Activated T-cell treated with anti-CD3 and anti-CD28 coated beads for 1 hour (primary cell): ENCODE measurements at places on chromosomes 7 and 10.
A peak's percentile ranks its signal among the peaks of the same experiment; 100 is the strongest.

- no peak for DNase-seq
Observed at GRCh38 chr10:42926843-42927242, 144.2 kb downstream of the BMS1 start.

GRCh38 chr7:119514326-119514725, 758.6 kb upstream of the KCND2 start:
- DNase-seq, result no peak

DNA sequence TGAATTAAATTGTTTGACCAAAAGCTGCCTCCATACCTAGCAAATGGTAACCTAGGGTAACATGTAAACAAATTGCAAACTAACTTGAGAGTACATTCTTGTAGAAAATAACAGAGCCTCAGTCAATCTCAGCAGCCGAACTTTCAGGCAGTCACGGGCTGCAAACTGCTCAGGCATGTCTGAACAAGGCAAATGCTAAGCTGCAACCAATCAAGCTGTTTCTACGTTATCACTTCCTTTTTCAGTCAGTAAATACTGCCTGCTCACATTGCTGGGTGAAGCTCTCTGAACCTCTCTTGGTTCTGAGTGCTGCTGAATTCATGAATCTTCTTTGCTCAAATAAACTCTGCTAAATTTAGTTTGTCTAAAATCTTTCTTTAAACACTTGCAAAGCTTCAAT, 1212.4 kb downstream of the SORCS1 start:
- DNase-seq, result no peak

GRCh38 chr10:85995791-85996190, 370.8 kb downstream of the GRID1 start:
- no peak for DNase-seq

- no peak for DNase-seq
Observed at GRCh38 chr10:77965294-77965693, 38.7 kb upstream of the DLG5 start.

DNA sequence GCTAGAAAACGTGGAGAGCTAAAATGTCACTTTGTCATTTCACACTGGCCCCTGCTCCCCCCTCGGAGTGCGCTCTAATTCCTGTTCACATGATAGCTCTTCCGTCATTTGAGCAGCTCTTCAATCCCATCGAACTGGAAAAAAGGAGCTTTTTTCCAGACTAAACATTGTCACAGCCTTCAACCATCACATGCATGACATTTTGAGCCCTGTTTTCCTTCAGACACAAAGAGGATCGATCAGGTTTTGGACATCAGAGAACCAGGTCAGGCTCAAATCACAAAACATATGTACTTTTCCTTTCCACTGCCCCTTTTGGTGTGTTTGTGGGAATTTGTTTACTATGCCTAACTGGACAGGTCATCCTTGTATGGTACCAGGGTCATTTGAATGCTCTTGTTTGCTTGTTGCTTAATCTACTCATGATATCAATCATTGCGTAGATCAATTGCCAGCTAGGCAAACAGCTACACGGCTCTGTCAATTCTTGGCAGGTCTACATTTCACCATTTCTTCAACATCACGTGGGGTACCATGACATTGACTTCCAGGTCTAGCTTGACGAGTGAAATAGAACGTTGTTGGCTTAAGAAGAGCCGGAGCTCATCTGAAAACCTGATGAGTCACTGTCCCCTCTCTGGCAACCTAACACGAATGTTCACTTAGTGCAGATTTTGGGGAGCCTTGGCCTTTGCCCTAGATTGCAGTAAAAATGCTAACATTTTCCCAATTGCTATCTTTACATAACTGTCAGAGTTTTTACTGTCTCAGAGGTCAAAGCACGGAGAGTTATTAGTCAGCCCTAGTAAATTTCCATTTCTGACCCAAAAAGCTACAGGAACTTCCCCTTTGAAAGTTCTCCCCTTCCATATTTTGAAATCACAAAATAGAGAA, 87.3 kb downstream of the LYZL2 start:
- no peak for DNase-seq

DNA sequence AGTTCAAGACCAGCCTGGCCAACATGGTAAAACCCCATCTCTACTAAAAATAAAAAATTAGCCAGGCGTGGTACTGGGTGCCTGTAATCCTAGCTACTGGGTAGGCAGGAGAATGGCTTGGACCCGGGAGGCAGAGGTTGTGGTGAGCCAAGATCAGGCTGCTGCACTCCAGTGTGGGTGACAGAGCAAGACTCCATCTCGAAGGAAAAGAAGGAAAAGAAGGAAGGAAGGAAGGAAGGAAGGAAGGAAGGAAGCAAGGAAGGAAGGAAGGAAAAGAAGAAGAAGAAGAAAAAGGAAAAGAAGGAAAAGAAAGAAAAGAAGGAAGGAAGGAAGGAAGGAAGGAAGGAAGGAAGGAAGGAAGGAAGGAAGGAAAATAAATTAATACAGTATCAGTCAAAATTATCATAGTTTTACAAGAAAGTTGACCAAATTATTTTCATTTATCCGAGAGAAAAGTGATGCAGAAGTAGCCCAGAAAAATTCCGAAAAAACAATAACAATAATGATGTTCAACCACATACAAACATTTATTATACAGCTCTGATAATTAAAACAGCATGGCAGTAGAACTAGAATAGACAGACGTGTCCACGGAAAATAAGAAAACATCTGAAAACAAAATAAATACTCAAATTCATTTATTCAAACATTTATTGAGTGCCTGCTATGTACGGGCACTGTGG, 292.4 kb upstream of the MKLN1 start:
- no peak for DNase-seq

DNA sequence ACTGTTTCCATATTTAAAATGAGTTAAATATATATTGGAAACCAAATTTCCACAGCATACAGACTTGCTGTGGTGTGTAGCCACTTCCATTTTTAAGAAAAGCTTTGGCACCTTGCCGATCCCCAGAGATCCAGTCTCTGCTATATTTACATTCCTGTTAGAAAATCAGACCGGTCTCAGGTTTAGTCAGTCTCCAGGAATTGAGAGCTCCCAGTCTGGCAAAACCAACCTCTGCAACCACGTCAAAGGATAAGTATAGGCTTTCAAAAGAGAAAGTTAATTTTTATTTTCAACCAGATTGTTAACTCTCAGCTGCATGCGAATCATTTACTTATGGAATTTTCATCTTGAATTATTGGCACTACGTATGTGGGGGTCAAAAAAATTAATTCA, 28.2 kb downstream of the PUS7 start:
- no peak for DNase-seq

- DNase-seq, result no peak
Observed at GRCh38 chr10:33274096-33274785, 60.2 kb downstream of the NRP1 start.

- no peak for DNase-seq
Observed at GRCh38 chr10:78357141-78358063, 323.7 kb downstream of the RPS24 start.

- no peak for DNase-seq
Observed at GRCh38 chr7:95609277-95609971, 13.1 kb upstream of the PDK4 start.

DNA sequence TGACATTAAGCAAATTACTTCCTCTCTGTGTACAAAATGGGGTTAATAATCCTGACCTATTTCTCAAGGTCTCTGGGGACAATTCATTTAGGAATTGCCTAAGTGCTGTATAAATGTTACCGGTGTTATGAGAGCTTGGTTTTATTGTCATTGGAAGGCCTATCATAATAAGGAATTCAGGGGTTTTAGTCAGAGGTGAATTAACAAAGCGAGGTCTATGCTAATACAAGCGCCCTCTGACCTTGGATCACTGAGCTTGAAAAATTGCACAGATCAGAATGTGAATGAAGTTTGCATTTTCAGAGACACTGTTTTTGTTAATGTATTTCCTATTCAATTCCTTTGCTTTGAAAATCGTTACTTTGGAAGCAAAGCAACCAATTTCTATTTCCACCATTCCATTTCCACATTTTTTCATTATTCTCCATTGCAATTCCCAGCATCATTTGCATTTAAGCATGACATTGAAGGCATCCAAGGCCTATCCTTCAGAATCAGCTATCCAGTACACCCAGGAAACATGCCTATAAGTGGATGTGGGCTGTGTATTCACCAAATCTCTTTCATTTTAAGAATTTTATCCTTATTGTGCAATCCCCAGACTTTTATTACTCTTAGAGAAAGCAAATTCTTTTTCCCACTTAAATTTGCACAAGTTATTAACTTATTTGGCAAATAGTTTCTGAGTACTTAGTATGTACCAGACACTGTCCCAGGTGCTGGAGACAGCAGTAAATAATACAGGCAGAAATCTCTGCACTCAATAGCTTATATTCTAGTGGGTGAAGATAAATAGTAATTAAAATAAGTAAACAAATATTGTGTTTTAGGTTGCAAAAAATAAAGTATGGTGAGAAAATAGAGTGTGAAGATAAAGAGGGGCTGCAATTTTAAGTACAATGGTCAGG, 133.1 kb downstream of the NRCAM start:
- DNase-seq, result no peak

- peak; percentile 27 for DNase-seq
Observed at GRCh38 chr10:110860576-110861241, 11.0 kb upstream of the PDCD4 start.

- no peak for DNase-seq
Observed at GRCh38 chr7:91883676-91884362, 3.3 kb upstream of the MTERF1 start.

- DNase-seq, result no peak
Observed at GRCh38 chr10:67697724-67698131, 1.7 kb upstream of the CTNNA3 start.

- DNase-seq, result no peak
Observed at GRCh38 chr10:72310636-72311035, 36.9 kb downstream of the DDIT4 start.

DNA sequence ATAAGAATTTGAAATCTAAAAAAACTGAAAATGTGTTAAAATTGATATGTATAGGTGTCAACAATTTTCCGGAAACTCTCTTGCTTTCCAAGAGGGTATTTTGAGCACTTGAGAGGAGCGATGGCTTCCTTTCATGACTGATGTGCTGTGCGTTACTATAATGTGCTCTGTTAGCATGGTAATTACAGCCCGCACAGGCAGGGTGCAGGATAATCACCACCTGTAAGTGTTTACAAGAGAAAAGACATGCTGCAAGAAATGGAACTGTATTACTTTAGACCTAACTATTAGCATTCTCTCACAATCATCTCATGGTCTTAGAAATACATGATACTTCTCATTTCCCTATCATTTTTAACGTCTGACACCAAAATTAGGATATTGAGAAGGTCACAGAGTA, 92.4 kb upstream of the ADARB2 start:
- no peak for DNase-seq

GRCh38 chr10:24891823-24892222, 60.6 kb downstream of the PRTFDC1 start:
- DNase-seq, result no peak
